ENCODE measurements at places on chromosomes 5 and 9.

GRCh38 chr9:134324359-134325095 is 1.7 kb upstream of the RXRA start:
- no peak for DNase-seq

DNA sequence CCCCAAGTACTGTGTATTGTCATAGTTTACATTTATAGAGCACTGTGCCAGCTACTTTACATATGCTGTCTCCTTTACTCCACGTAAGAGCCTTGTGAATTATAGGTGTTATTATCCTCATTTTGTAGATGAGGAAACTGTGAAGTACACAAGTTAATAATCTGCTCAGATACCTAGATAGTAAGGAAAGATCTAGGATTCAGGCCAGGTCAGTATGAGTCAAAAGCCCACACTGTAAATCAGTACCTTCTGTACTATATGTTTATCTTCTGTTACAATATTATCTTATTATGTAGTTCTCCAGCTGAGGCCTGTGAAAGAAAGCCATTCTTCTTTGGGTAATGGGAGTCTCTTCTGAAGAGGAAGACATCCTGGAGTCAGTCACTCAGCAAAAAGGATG is 72.4 kb upstream of the TLX3 start:
- no peak for DNase-seq

DNA sequence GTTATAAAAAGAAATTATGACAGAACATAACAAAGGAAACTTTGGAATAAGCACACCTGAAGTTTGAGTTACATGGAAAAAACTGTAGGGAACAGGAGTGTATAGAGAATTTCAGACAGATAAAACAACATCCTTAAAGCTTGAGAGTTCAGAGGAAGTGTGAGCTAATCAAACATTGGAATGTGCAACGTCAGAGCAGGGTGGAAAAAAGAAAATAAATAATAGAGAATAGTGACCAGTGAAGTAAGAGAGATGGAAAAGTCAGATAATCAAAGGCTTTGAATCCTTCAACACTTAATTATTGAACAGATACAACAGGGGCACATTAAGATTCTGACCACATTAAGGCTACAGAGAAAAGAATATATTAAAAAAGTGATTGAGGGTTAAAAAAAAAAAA is 128.5 kb upstream of the CDH10 start:
- DNase-seq, result no peak

DNA sequence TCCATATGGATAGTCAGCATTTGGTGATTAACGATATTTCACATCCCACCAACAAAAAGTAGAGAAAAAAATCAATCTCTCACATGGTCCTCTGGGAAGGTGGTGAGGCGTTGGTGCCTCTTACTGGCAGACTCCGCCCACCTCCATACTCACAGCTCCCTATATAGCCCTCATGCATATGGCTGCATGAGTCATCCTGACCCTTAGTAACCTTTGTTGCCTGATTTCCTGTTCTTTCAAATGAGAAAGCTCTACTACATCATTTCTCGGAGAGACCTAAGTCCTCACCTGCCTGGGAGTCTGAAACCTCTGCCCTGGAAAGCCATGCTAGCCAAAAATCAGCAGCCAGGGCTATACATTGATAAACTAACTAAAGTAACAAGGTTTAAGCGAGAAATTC is 33.3 kb upstream of the ABCA1 start:
- peak; percentile 24 for DNase-seq

- DNase-seq, result no peak
Observed at GRCh38 chr9:107540164-107540561, 50.6 kb upstream of the KLF4 start.
